ENCODE measurements at places on chromosomes 3 and 15.

DNA sequence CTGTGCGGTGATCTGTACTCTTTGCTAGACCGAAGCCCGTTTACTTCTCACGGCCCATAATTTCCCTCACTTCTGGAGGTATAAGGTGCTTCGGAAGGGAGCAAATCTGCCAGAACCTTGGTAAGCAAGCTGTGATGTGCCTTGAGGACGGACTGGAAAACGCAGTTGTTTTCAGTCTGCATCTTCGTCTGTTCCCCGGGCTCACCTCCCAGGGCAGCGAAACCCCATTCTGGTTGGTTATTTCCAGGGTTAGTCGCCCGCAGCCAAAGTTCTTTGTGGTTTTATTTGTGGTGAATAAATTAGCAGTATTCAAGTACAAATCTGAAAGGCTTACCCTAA is 401 bp downstream of the RAMAC start:
- no peak for DNase-seq

GRCh38 chr3:141353652-141354495 is 14.4 kb upstream of the ZBTB38 start:
- DNase-seq: peak; percentile 16

DNA sequence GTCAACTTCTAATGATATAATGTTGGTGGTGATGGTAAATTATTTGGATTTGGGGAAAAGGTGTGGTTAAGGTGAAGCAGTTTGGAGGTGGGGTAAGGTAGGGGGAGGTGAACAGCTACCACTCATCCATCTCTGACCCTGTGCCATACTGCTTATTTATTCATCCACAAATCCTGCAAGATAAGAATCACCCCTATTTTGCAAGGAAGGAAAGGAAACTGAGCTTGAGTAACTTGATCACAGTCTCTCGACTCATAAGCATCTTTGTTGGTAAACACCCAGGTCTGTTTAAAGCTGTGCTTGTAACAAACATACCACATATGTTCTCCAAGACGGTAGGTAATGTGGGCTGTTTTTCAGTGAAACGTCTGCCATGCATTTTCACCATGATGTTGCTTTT is 67.3 kb downstream of the PTPRG start:
- no peak for DNase-seq

- peak; percentile 80 for DNase-seq
These were observed 83.8 kb downstream of the ASB7 start for GRCh38 chr15:100686021-100686724.

DNA sequence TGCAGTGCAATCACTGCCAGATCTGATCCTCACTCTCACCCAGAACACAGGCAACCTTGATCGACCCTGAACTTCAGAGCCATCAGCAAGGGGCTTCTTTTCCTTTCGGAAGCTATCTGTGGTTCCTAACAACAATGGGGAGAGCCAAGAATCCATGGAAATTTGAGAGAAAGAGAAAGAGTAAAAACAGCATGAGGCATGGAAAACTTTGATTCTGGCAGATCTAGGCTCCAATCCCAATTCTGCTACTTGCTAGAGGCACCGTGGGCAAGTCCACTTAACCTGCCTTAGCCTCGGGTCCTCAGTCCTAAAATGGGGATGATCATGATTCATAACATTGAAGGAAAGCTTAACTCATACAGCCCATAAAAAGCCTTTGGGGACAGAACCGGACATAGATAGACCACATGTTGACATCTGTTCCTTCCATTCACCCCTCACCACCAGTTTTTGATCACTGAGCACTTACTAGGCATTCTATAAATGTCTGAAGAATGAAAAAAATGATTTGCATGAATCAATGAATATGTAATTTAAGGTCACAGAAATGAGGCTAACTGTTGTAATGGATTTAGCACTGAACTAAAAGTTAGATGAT is 605.7 kb upstream of the CFAP20DC start:
- DNase-seq: no peak

- DNase-seq: no peak
These were observed 23.0 kb downstream of the MYH15 start for GRCh38 chr3:108487439-108487838.

DNA sequence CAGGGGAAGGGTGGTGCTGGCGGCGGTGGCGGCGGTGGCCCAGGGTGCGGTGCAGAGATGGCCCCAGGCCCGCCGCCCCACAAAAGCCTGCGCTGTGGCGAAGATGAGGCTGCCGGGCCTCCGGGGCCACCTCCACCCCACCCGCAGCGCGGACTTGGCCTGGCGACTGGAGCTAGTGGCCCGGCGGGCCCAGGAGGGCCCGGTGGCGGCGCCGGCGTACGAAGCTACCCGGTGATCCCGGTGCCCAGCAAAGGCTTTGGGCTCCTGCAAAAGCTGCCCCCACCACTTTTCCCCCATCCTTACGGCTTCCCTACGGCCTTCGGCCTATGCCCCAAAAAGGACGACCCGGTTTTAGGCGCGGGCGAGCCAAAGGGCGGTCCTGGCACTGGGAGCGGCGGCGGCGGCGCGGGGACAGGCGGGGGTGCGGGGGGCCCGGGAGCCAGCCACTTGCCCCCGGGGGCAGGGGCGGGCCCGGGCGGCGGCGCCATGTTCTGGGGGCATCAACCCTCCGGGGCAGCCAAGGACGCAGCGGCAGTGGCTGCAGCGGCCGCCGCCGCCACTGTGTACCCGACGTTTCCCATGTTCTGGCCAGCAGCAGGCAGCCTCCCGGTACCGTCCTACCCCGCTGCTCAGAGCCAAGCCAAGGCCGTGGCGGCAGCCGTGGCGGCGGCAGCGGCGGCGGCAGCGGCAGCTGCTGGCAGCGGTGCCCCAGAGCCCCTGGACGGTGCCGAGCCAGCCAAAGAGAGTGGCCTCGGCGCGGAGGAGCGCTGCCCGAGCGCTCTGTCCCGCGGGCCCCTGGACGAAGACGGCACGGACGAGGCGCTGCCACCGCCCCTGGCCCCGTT is 1.6 kb downstream of the SKOR1 start:
- no peak for DNase-seq

DNA sequence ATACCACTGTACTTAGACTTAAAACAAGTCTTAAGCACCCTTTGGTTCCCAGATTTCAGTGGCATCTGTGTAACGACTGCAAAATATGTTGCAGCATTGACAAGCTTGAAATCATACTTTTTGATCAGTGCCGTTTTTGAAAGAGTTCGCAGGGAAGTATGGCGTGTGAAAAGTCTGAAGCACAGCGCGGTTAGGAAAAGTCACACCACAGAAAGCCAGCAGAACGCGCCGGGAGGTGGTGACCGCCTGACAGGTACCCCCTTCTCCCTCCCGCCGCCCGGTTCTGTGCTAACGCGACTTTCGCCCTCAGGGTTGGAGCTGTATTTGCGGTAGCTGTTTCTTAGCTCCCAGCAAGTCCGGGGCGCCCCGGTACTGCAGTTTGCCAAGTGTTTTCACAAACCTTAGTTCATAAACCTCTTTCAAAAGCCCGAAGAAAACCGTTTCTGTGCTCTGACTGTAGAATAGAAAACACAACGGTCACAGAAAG is 481 bp upstream of the CRYBG3 start:
- DNase-seq: no peak

DNA sequence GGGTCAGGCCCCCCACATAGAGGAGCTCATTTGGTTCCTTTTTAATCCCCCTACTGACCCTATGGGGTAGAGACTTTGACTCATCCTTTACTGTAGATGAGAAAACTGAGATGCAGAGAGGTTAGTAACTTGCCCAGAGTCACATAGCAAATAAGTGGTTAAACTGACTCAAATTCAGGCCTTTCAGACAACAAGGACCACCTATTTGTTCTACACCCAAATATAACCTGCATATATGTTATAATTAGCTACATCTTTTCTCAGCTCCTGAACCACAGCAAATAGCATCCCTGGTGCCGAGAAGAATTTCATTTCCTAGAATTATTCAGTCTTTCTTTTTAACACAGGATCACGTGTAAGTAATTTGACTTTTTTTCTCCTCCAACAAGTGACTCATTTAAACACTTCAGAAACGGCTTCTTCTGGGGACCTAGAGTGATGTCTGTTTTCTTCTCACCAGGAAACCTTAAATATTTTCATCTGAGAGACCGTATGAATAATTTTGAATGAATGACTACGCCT is 57.4 kb downstream of the MGLL start:
- no peak for DNase-seq

GRCh38 chr15:72972362-72972761 is 79.9 kb upstream of the NEO1 start:
- DNase-seq: no peak

DNA sequence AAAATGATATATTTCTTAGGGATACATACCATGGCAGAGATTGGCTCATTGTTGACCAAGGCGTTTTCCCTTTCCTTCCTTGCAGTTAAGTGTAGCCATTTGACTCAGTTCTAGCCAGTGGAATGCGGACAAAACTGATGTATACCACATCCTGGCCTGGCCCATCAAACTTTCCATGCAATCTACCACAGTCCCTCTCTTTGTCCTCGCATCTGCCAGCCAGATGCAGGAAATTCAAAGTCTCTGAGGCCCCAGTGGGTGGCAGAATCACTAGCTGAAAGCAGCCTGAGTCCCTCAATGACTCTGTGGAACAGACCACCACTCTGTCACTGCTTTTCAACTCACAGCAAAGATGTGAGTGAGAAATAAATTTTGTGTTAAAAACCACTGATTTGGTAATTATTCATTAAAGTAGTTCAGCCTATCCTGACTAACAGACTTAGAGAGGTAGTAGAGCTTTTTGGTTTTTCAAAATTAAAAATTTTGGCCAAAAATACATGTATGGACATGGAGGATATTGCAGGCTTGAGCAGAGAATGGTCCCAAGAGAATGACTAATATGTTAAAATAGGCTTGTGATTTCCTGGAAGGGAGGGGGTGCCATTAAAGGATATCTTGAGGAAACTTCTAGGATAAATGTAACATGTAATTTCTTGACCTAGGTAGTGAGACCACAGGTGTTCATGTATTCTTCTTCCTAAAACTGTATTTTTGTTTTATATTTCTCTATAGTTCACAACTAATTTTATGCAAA is 10.9 kb downstream of the LRRFIP2 start:
- peak; percentile 39 for DNase-seq

GRCh38 chr3:184945886-184946625 is 134.1 kb downstream of the VPS8 start:
- no peak for DNase-seq

DNA sequence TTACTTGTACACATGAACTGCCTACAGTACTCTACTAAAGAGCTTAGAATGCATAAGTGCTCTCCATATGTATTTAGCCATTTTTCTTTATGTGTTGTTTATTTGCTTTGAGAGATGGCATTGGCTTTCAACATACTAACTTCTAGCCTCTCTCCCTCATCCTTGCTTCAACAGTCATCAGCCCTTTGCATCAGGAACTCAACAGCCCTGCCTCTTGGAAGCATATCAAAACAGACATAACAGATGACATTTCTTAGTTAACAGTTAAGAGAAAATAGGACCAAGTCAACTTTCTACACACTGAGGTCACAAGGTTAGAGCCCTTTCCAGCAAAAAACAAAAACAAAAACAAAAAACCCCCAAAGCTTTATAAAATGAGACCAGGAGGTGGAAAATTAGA is 145.6 kb downstream of the TCF12 start:
- no peak for DNase-seq

- no peak for DNase-seq
These were observed 16.5 kb downstream of the TRPM7 start for GRCh38 chr15:50670115-50670514.

DNA sequence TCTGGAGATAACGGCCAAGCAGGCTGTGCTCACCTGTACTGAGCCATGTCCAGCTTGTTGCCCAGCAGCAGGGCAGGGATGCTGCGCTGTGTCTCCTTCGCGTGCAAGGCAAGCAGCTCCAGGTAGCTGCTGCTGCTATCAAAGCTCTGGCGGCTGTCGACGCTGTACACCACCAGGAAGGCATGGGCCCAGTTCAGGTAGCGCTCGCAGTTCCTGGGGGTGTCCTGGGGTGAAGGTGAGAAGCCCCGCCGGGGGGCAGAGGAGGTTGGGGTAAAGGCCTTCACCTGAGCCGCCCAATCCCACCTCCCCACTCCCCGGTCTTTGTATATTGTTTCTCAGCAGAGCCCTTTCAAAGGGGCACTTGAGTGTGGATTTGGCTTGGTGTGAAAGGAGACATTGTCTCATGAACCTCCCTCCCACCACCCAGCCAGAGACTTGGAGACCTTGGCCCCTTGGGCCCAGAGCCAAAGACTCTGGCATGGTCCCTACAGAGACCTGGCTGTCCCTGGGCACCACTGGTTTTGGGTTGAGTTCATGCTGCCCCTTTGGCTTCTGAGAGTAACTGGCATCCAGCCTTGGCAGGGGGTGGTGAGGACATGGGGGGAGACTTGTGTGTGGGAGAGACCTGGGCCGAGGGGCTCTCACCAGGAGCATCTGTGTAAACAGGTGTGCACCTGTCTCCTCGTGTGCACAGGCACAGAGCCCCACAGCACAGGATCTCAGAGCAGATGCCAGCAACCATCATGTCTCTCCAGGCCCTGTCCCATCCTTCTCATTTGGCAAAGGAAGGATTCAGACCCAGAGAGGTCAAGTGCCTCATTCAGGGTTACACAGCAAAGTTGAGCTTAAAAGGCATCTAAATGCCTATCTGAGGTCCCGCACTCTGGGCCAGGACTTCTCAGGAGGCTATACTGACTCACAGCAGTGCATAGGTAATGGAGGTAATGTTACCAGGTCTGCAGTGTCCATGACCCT is 9.1 kb downstream of the RASL12 start:
- no peak for DNase-seq

GRCh38 chr15:70443486-70444273 is 319.7 kb downstream of the UACA start:
- no peak for DNase-seq

- no peak for DNase-seq
These were observed 70.0 kb upstream of the LIMD1 start for GRCh38 chr3:45524565-45524964.

- DNase-seq: no peak
These were observed 139.7 kb upstream of the TPM1 start for GRCh38 chr15:62902821-62903220.

- no peak for DNase-seq
These were observed 27.7 kb upstream of the PLXNA1 start for GRCh38 chr3:126955004-126955790.

DNA sequence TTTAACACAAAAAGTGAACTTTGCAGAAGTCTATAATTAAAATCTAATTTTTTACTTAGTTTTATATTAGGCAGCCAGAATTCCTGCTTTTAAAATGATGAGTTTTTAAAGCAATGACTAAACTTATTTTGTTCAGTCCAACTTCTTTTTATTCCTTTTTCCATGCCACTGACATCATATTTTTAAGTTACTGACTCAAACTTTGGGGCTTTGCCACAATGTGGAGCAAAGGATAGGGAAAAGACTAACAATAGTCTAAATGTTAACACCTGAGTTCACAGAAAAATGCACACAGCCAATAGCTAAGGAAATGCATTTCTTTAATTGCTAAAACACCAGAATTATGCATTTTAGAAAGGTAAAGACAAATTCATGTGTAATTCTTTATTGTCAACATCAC is 647.6 kb upstream of the DPPA4 start:
- no peak for DNase-seq

DNA sequence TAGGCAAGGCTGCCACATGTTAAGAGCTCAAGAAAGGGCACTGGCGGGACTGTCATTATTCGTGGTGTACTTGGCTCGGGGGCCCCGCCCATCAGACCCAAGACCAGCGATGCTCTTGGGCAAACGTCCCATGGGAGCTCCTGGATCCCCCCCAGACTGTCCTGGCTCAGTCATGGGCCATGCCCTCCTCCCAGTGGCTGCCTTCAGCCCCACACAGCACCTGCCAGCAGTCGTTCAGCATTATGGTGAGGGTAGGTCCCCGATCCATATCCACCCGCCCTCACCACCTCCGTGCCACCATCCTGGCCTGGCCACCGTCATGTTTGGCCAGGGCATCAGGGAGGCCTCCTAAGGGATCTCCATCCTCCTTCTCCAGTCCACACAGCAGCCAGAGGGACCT is 51.4 kb upstream of the IQSEC1 start:
- no peak for DNase-seq

Data from SJCRH30 (cell line).